Stimulated activated effector memory CD8-positive, alpha-beta T cell treated with anti-CD3 and anti-CD28 coated beads, Interleukin-12 subunit alpha, Interleukin-12 subunit beta, amount 100 ng/mL, for 72 hours (primary cell): ENCODE measurements at places on chromosomes 1 and 21.

GRCh38 chr1:110506541-110506940 is 12.4 kb downstream of the KCNA10 start:
- DNase-seq = no peak

DNA sequence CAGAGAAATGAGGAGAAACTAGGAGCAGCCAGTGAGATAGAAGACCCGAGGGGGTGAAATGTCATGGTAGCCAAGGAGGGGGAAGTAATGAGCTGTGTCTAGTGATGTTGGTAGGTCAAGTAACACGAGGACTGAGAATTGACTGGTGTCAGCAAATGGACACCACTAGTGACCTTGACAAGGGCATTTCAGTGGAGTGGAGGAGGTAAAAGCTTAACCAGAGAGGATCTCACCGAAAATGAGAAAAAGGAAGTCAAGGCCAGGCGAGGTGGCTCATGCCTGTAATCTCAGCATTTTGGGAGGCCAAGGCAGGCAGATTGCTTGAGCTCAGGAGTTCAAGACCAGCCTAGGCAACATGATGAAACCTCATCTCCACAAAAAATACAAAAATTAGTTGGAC is 3.0 kb upstream of the ZYG11B start:
- DNase-seq = no peak

- no peak for DNase-seq
Observed at GRCh38 chr1:154614247-154614646, 6.3 kb upstream of the ADAR start.

DNA sequence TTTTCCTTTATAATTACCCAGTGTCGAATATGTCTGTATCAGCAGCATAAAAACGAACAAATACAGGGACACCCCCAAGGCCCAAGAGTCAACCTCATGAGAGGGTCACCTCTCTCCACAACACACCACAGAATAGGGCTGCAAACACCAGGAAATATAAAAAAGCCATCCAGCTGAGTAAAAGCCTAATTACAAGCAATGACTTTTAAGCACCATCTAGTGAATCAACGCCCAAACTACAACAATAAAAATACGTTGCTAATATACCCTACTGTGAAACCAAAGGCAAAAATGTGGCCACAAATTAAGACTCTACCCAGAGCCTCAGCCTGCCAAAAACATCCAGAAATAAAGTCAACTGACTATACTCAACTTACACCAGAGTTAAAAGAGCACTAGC is 817.9 kb upstream of the NEGR1 start:
- no peak for DNase-seq

- no peak for DNase-seq
Observed at GRCh38 chr1:90579212-90579802, 137.8 kb downstream of the BARHL2 start.

GRCh38 chr1:231206856-231207255 is 34.2 kb upstream of the GNPAT start:
- no peak for DNase-seq

GRCh38 chr1:225928186-225929175 is 4.4 kb upstream of the PYCR2 start:
- DNase-seq = no peak

GRCh38 chr21:39633770-39634181 is 21.0 kb downstream of the B3GALT5 start:
- no peak for DNase-seq

DNA sequence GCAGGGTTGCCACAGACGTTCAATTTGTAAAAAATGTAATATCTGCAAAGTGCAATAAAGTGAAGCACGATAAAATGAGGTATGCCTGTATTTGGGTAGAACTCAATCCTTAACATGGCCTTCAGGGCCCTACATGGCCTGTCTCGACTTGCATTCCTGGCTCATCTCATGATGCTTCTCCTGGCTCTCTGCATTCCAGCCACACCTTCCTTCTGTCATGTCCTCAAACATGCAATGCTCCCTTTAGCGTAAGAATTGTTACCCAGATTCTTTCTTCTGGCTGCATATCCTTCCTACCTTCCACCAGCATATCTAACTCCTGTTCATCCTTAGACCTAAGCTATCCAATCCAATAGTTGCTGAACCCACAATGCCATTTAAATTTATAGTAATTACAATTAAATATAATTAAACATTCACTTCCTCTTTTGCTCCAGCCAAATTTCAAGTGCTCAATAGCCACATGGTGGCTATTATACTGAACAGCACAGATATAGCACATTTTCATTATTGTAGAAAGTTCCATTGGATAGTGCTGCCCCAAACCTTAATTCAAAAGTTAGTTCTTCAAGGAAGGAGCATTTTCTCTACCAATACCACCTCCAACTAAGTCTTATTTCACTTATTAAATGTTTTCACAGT is 32.6 kb downstream of the FGGY start:
- DNase-seq = no peak

DNA sequence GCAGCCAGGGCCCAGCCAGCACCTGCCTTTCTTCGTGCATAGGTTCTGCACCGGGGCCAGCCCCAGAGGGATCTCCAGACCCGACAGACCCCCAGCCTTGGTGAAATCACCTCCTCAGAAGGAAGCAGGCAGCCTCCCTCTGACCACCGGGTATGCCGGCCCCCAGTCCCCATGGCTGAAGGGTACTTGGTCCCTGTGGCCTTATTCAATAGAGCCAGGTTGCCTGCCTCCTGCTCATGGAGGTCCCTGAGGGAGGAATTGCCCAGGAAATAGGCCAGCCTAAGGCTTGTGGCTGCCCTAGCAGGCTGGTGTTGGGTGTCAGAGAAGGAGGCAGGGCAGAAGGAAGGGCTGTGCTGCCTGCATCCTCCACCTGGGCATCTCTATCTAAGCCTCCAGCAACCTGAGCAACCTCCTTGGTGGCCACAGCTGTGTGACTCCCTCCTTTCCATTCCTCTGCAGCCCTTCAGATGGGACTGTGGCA is 338.2 kb upstream of the VAMP3 start:
- DNase-seq = no peak

- DNase-seq = peak; percentile 63
Observed at GRCh38 chr1:19074361-19074901, 118.0 kb upstream of the IFFO2 start.

DNA sequence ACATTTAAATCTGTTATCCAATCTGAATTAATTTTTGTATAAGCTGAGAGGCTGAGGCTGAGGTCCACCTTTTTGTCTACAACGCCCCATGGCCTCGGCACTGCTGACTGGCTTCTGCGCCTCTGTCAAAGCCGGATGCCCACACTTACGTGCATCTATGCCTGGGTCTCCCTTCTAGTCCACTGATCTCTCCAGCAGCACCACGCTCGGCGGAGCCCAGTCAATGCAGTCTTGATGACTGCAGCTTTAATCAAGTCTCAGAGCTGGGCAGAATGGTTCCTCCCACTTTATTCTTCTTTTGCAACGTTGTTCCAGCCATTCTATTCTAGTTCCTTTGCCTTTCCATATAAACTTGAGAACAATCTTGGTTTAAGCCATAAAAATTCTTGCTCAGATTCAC is 9.4 kb downstream of the PRDM15 start:
- no peak for DNase-seq

DNA sequence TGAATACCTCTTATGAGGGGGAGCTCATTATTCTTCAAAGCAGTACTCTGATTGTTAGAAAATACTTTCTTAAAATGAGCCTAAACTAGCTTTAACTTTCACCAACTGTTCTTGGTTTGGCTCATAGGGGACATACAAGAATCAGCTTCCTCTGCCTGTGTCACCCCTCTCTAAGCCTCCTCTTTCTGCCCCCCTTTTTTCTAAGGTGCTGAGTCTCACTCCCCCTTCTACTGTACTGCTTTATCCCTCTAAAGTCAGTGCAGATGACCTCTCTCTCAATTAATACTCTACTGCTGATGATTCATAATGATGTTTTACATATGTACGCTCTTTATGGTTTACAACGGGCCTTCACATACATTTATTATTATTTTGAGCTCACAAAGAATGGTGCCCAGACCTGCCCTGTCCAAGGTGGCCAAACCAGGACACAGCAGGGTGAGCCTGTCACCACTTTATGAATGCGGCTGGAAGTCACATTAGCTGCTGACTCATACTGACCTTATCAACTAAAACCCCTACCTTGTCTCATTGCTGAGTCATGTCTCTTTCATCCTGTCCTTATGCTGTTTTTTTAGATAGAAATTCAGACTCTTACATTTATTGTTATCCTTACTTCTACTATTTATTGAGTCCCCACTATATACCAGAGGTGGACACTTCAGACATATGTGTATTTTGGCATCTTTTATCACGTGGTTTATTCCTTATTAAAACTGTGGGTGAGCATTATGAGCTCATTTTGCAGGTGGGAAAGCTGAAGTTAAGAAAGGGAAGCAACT is 126.9 kb downstream of the RNF220 start:
- no peak for DNase-seq

DNA sequence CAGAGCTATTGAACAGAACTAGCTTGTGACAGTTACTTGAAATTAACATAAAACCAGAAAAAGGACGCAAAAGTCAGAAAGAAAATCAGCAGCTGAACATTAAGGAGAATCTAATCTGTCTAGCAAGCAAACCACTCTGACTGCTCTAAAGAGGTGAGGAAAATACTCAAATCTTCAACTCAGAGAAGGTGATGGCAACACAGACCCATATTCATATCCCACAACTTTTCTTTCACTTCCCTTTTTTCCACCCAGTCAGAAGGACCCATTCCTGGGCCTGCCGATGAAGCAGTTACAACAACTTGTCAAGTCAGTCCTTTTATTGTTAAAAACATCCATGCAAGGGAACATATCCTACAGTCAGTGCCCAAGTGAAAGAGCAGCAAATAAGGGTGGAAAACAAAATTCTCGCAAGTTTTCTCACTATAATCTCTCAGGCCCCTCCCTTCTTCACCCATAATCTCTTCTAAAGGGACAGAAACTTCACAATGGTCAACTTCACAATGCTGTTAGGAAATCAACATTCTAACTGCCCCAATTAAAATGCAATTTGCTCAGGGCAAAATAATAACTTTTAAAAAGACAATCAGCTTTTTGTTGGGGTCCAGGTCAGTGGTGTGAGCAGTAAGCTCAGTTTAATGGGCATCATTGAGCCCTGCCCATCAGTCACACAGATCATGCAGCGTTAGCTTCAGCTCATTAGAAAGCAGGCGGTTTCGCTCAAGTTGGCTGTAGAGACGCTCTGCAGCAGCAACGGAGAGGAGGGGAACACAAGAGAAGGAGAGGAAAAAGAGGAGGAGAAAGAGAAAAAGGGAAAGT is 3.6 kb upstream of the NUP210L start:
- DNase-seq = no peak
